ENCODE measurements at places on chromosomes 1 and 21.

GRCh38 chr1:47241114-47242113 lies 9.4 kb upstream of the TAL1 start:
- no peak for DNase-seq

- DNase-seq, result no peak
These were observed 2.1 kb downstream of the ITGB2 start for GRCh38 chr21:44918581-44919033.

GRCh38 chr1:194062526-194062925 lies 876.1 kb upstream of the B3GALT2 start:
- DNase-seq, result peak; percentile 44

GRCh38 chr21:35350965-35351364 lies 301.9 kb upstream of the RUNX1 start:
- peak; percentile 30 for DNase-seq

DNA sequence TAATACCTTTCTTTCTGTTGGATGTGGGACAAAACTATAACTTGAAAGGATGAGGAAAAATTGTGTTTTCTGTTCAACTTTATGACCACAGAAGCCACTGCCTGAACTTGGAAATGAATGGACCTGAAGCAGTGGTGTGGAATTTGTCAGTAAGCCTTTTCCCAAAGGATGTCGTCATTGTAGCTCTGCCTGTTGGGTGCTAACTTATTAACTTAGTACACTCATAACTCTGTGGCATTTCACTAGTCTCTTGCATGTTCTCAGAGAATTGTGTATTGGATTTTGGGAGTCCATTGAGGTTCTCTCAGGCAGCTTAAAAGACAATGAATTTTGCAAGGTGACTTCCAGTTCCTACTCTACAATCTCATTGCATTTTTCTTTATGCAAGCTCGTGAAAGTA lies 49.6 kb downstream of the KCNK2 start:
- peak; percentile 32 for DNase-seq

DNA sequence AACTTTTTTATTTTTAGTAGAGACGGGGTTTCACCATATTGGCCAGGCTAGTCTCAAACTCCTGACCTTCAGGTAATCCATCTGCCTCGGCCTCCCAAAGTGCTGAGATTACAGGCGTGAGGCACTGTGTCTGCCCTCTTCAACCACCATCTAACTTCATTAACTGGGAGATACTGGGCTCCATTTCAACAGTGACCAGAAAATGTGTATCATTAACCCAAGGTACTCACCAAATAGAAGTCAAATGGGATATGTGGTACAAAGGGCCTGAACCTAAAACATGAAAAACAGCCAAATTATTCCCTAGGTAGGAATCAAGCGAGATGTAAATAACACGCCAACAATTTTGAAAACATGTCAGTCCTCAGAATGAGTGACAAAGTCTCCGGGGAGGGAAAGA lies 1.2 kb downstream of the ILF2 start:
- no peak for DNase-seq

- peak; percentile 72 for DNase-seq
These were observed 7.6 kb downstream of the CDKN2C start for GRCh38 chr1:50977575-50978143.

- no peak for DNase-seq
These were observed 142.0 kb downstream of the MRPL39 start for GRCh38 chr21:25465263-25465662.

DNA sequence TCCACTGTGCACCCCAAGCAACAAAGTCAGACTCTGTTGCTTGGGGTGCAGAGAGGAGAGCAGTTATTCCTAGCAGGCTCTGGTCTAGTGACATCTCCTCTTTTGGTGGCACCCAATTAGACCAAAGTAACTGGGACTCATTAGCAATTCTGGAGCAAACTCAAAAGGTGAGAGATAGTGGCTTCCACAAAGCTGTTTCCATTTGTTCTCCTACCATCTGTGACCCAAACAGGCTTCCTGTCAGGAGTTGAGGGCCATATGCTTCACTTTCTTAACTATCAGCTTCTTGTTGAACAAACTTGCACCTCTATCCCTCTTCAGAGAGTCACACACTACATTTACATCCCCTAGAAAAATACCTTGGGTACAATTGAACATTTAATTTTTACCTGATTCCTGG lies 1.5 kb upstream of the ATXN7L2 start:
- no peak for DNase-seq

GRCh38 chr1:94126651-94127050 lies 5.7 kb upstream of the ABCA4 start:
- DNase-seq, result no peak

- no peak for DNase-seq
These were observed 46.8 kb upstream of the BARHL2 start for GRCh38 chr1:90763930-90764329.

- no peak for DNase-seq
These were observed 18.5 kb upstream of the EPHA2 start for GRCh38 chr1:16174261-16174868.

GRCh38 chr1:31297277-31298247 lies 730 bp downstream of the ZCCHC17 start:
- DNase-seq, result peak; percentile 64

- DNase-seq, result no peak
These were observed 13.7 kb downstream of the PSMA5 start for GRCh38 chr1:109412551-109412950.

DNA sequence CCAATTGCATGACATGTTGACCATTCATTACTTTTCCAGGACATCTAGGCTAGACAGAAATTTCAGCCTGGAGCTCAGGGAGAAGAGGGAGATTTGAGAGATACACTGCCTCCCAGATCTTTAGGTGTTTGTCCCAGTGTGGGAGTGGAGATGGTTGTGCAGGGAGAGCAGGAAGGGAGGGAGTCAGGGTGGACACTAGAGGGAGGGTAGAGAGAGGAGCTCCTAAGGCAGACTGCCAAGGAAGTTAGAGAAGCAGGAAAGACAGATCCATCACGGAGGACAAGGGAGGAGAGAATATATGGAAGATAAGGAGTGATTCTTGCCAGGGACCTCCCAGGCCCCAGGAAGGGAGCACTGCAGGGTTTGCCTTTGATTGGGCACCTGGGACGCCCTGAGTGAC lies 8.7 kb downstream of the CDCA8 start:
- no peak for DNase-seq

DNA sequence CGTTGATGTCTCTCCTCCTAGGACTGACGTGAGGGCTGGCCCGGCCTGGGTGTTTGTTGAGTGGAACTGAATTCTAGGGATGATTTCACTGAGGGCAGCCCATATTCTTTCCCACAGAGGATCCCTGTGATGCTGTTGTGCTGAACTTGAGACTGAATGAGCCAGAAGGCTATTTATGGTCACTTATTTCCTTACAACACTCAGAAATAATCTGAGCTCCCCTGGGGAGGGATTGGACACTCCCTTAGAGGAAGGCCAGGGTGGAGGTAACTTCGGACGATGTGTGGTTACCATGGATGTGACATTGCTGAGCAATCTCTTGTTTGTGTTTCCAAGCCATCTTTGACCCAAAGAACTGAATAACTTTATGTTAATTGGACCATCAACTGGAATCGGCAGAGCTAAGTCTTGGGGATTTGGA lies 5.1 kb upstream of the TMCO4 start:
- no peak for DNase-seq

GRCh38 chr1:208122612-208123358 lies 121.4 kb downstream of the PLXNA2 start:
- no peak for DNase-seq

DNA sequence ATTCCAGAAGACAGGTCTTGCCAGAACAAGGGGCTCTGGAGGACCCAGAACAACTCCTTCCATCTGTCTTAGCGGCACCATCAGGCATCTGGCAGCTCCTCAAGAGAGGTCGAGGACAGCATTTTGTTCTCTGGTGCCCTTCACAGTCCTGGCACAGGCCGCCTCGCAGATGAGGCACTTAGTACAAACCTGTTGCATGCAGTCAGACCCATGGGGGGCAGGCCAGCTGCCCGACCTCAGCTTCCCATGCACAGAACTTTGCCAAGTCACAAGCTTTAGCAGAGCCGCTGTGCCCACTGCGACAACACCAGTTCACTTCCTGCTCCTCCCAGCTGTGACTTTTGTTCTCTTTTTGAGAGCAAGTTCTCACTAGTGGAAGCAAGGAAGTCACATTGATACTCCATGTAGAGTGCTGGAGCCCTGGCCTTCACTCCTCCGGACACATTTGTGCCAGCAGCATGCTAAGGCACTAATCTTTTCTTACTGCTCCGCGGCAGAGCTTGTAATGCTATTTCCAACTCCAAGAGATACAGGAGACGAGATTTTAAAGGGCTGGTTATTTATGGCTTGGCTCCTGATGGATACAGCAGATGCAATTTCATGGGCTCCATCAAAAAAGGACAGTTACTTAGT lies 44.6 kb downstream of the HMGB4 start:
- DNase-seq, result no peak

DNA sequence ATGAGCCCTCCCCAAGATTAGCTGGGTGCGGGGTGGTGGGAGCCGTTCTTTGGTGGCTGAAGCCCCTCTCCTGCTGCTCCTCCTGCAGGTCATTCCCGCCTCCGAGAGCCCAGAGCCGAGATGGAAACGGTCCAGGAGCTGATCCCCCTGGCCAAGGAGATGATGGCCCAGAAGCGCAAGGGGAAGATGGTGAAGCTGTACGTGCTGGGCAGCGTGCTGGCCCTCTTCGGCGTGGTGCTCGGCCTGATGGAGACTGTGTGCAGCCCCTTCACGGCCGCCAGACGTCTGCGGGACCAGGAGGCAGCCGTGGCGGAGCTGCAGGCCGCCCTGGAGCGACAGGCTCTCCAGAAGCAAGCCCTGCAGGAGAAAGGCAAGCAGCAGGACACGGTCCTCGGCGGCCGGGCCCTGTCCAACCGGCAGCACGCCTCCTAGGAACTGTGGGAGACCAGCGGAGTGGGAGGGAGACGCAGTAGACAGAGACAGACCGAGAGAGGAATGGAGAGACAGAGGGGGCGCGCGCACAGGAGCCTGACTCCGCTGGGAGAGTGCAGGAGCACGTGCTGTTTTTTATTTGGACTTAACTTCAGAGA lies 448 bp downstream of the G0S2 start:
- peak; percentile 51 for DNase-seq

DNA sequence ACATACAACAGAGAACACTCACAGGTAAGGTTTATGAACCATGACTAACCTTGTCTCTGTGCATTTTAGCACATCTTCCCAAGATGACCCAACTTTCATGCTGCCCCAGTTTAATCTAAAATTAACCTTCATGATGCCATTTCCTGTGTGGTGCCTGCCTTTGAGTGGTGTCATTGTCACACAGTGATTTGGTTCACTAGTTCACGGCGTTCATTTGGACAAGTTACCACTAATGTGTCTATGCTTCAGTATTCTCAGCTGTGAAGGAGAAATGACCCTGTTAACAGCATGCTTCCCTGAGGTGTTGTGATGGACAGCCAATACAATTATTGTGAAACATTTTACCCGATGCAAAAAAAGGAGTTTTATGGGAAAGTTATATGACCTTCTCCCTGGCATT lies 693.1 kb downstream of the RWDD3 start:
- DNase-seq, result no peak

- DNase-seq, result peak; percentile 77
These were observed 92.9 kb downstream of the PIGK start for GRCh38 chr1:77126307-77126706.

DNA sequence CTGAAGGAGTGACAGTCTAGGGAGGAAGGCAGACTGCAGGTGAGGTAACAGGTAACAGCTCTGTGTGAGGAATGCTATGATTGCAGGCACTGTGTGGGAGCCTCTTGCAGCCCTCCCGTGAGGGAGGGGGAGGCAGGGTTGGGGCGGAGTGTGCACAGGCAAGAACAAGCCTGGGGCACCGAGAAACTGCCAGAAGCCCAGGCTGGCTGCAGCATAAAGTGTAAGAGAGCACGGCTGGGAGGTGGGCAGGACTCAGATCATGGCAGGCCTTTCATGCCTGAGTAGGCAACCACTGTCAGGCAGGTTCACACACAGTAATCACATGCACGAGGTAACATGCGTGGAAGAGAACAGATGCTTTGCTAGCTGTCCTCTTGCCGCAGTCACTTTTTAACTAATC lies 11.3 kb upstream of the RHEX start:
- no peak for DNase-seq

- no peak for DNase-seq
These were observed 27.5 kb downstream of the DMBX1 start for GRCh38 chr1:46517010-46517600.

DNA sequence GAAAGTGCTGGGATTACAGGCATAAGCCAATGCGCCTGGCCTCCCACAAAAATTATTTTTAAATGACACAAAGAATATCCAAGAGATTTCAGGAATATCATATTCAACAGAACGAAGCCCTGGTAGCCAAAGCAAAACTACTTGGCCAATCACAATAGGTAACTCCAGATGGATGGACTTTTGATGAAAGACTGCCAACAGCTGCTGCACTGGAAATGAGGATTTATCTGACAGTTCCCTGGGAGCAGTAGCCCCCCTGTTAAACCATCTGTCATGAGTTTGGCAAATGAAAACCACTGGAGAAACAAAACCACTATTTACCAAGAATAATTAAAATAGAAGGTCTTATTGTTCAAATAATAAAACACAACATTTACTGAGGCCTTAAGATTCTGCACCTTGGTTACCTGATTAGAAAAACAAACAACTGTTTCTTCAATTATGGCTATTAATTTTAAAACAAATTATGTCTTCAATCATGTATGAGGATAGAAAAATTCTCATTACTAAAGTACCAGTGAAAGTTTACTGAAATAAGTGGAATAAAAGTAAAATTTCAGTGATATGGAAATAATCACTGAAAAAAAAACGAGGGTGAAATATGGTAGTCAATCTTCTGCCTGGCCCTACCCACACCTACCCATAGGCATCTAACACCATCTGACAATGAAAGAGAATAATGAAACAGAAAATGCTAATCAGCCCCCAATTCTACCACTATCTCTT lies 34.3 kb upstream of the PSMG1 start:
- DNase-seq, result no peak

GRCh38 chr1:36520056-36520455 lies 37.3 kb upstream of the CSF3R start:
- DNase-seq, result no peak

DNA sequence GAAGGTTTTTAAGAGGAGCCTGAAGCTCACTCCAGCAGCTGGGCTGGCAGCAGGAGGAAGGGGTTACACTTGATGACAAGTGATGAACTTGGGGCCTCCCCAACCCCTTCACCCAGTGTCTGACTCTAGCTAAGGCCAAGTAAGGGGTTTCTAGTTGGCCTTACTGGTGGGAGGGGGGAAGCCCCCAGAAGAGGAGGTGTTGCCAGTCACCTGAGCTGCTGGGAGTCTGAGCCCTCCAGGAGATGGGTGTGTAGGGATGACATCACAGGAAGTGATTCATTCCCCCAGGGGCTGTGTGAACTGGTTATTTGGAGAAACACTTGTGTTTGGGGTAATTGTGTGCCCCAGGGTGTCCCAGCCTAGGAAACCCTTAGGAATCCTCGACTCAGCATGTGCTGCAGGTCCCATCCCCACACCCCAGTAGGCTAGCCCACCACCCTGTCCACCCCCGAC lies 3.1 kb downstream of the PADI1 start:
- peak; percentile 82 for DNase-seq

Measured in EH (cell line).